K562 (cell line): ENCODE measurements at places on chromosomes 11 and 22.

GRCh38 chr11:18310800-18311340 is 11.1 kb downstream of the HPS5 start:
- no peak for DNase-seq

- no peak for DNase-seq
These were observed 23.8 kb downstream of the NPTXR start for GRCh38 chr22:38820020-38820419.

GRCh38 chr11:71253794-71254193 is 1.4 kb upstream of the SHANK2 start:
- no peak for DNase-seq

DNA sequence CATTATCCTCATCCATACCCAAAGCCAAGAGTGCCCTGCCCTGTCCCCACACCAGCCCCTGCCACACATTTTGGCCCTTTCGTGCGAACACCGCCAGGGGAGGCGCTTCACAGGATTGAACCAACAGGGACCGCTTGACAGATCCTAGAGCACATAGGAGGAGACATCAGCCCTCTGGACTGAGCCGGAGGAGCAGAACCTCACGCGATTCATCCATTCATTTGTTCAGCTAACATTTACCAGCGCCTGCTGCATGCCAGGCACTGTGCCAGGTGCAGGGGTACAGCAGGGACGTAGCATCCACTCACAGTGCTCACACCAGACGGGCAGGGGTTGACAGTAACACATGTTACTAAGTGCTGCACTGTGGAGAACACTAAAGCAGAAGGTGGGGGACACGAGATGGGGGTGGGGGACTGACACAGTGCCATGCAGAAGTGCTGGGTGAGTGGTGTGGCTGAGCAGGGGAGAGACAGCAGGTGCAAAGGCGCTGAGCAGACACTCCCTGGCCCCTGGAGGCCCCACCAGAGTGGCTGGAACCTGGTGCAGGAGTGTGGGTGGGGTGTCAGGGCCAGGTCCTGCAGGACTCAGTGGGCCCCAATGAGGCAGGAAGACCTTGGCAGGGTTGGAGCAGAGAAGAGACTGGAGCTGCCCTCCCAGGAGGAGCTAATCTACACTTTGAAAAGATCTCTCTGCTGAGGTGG is 3.4 kb downstream of the GNAZ start:
- no peak for DNase-seq

GRCh38 chr11:69442012-69442806 is 39.3 kb upstream of the LINC01488 start:
- no peak for DNase-seq

DNA sequence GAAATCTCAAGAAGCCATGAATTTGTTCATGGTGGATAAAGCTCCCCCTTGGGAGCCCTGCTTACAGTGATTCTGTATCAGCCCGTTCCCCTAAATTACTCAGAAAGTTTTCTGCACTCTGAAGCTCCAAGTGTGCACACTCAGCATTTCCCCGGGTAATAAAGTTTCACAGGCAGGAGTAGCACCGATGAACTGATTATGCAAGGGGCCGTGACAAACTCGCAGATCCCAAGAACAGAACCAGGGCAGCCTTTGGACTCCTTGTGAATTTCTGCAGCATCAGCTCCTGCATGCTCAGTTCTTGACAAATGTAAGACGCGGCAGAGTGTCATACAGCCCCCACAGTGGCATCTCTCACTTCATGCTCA is 73.5 kb downstream of the COMMD9 start:
- DNase-seq: no peak

- DNase-seq: no peak
These were observed 195.2 kb upstream of the TMEM45B start for GRCh38 chr11:129620237-129621104.

DNA sequence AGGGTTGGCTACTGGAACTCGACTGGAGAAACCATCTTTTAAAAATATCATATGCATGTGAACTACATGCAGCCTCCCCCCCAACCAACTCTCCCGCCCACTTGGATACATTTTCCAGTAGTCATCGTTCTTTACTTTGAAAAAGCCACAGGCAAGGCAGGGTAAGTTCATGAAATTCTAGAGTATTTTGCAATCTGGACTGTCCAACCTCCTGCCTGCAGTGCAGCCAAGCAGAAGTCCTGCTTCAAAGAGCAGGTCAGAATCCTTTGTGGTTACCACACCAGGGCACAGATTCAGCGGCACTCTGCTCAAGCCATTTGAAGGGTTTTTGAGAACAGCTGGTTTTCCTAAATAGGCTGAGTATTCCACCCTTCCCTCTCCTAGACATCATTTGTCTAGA is 12.1 kb downstream of the ELF5 start:
- no peak for DNase-seq

- no peak for DNase-seq
These were observed 794.0 kb downstream of the CNTN5 start for GRCh38 chr11:99814738-99815137.

DNA sequence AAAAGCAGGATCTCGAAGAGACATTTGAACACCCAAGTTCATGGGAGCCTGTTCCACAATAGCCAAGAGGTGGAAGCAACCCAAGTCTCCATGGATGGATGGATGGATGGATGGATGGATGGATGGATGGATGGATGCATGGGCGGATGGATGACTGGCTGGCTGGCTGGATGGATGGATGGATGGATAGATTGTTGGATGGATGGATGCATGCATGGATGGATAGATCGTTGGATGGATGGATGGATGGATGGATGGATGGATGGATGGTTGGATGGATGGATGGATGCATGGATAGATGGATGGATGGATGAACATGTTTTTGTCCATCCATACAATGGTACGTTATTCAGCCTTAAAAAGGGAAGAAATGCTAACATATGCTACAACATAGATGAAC is 603.4 kb downstream of the BRD1 start:
- DNase-seq: no peak

DNA sequence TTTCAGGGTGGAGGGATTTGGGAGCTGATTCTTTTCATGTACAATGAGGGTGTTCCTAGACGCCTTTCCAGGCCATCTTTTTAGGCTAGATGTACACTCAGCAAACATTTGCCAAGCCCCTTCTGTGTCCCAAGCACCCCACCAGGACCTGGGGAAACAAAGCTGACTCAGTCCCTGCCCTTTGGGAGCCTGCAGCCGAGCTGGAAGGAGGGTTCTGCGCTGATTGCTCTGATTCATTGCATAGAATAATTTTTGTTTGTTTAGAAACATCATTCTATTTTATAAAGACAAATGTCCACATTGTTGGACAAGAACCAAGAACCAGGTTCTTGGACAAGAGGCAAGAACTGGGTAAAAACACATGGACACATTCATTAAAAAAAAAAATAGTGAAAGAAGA is 16.7 kb downstream of the TP53AIP1 start:
- DNase-seq: no peak

GRCh38 chr22:47624252-47625012 is 862.0 kb downstream of the TBC1D22A start:
- no peak for DNase-seq

DNA sequence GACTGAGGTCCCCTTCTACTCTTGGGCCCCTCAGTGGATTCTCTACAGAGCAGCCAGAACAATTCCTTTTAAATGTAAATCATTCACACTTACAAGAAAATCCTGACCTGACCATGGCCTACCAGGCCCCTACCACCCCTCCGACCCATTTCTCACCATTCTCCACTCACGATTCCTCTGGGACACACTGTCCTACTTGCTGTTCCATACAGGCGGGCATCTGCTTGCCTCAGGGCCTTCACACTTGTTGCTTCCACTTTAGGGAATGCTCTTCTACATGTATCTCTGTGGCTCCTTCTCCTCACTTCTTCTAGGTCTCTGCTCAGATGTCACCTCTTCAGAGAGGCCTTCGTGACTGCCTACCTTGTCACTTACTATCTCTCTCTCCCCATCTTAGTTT is 3.4 kb downstream of the USH1C start:
- DNase-seq: no peak

GRCh38 chr11:42237701-42238235 is 778.3 kb upstream of the LRRC4C start:
- no peak for DNase-seq

GRCh38 chr11:119728211-119728626 is 781 bp downstream of the NECTIN1 start:
- DNase-seq: no peak

GRCh38 chr22:20062766-20063083 is 17.3 kb upstream of the DGCR8 start:
- no peak for DNase-seq

- DNase-seq: no peak
These were observed 5.0 kb downstream of the MPST start for GRCh38 chr22:37024339-37025157.

DNA sequence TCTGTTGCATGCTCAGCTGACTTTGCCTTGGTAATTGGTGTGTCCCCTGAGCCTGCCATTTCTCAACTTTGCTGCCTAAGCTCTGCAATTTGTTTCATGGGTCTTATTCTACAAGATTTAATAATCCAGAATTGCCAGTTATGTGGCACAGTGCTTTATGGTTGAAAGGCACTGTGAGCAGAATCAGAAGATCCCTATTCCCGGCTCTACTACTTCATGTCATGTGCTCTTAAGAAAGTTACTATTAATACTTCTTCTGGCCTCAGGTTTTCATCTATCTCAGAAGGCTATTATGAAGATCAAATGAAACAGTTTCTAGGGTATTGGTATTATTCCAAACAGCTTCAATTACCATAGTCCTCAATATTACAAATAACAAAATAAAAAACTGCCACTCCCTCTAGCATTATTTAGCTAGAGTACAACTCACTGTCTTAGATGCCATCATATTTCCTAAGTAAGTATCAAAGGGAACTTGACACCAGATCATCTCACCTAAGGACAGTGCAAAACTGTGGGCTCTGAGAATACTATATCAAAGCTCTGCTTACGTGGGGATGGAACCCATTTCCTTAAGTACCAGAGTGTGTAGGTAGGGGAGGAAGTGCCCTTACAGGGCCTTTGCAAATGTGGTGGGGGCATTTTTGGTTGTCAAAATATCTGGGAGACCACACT is 200.0 kb upstream of the PITPNB start:
- DNase-seq: no peak

- no peak for DNase-seq
These were observed 590.7 kb downstream of the TBC1D22A start for GRCh38 chr22:47352920-47353700.

- DNase-seq: no peak
These were observed 926 bp downstream of the PRR5L start for GRCh38 chr11:36296884-36297543.

DNA sequence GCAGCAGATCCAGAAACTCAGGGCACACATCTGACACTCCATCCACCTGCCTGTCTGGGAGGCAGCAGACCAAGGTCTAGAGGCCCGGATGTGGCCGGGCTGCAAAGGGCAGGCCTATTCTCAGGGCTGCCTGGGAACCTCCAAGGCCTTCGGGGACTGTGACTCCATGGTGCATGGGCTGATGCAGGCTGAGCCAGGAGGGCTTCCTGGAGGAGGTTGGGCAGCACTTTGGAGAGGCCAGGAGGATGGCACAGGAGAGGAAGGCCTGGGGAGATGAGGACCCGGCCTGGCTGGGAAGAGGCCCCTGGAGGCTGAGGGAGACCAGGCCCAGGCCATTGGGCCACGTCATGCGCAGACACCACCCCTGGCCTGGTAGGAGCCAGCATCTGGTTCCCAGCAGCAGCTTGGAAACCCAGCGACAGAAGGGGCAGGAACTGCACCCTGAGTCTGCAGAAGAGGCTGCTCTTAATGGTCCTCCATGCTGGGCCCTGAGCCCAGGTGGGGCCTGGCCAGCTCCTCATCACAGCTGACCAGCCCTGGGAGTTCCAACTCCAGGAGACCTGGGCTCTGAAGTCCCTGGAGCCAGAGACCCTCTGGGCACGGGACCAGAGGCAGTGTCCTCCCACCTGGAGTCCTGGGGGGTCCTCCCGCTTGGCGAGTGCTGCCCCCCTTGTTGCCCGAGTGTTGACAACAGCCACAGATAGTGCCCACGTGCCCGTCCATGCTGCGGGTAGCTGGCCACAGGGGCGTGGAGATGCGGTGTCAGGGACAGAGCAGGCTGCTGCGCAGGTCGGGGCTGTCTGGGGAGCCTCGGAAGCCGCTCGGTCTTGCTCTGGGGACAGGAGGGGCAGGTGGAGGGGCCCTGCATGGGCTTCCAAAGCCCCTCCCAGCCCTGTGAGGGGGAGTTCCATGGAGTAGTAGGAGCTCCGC is 5.5 kb downstream of the PHLDA2 start:
- DNase-seq: no peak

DNA sequence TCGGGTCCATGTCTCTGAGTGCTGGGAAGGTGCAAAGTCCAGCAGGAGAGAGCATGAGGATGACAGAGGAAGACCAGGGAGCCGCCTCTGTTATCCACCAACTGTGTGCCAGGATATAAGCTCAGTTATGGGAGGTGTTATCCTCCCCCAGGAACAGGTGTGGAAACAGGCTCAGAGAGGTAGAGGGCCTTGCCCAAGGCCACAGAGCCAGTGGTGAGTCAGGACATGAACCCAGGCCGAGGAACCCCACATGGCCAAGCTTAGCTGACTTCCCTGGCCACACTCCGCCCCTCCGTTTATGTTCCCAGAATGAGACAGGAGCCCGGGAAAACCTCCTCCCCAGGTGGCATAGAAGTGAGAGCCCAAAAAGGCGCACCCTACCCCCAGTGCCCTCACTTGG is 50.3 kb downstream of the ISX start:
- no peak for DNase-seq

DNA sequence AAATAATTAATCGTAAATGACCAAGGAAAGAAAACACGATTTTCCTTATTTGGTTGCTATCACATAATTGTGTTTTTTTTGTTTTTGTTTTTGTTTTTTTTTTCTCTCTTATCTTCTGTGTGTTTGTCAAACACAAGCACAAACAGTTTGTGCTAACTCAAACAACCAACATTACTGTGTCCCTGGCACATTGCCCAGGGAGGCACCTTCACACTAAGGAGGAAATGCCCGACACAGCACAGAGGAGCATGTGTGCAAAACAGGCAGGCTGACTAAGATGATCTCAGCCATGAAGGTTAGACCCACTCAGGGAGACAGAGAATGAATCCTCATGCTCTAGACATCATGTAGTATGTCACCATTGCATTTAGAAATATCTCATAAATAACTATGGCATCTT is 130.1 kb downstream of the SOX6 start:
- DNase-seq: no peak

DNA sequence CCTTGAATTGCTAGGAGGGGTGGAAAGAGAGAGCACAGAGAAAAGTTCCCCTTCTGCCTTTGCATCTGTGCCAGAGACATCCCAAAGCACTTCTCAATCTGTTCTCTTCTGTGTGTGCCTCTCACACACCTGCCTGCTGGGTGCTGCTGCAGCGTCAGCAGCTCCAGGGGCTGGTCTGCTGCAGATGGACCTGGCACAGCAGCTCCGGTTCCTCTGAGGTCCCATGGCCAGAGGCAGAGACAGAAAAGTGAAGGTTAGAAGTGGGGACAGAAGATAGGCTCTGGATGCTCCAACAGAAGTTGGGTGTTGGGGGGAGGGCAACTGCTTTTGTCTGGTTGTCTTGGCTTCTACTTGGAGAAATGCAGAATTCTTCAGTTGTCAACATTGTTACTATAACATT is 48.9 kb upstream of the KIRREL3 start:
- DNase-seq: no peak
